ENCODE measurements at places on chromosomes 12 and 14.

DNA sequence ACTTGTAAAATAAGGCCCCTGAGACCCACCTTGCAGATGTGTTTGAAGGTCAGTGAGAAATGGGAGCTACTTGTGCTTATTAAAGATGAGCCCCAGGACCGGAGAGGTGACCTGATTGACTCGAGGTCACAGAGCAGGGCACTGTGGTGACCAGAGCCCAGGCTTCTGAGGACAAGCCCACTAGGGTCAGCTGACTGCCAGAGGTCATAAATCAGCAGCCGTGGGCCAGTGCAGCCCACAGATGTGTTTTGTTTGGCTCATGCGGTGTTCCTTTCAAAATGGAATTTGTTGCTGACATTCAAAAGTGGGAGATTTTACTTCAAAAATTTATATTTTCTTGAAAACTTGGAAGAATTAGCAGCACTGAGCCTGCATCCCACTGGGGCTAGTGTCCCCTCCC is 24.5 kb downstream of the JDP2 start:
- DNase-seq: no peak

- DNase-seq: no peak
These were observed 327.2 kb downstream of the RAD51B start for GRCh38 chr14:68146818-68147217.

GRCh38 chr12:48824112-48824511 is 5.8 kb downstream of the CACNB3 start:
- no peak for DNase-seq

DNA sequence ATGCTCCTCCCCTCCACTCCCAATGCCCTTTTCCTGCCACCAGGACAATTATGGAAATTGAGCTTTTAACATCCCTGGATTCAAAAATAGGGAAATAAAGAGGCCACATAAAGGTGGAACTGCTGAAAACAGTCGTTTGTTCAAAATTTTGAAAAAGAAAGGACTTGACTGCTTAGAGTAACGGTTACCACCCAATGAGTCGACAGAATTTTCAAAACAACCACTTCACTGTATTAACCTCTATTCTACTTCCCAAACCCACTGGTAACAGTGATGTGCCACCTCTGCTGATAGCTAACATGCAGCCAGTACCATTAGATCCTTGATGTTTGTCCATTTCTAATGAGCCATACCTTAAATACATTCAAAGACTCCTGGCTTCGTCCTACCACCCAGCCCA is 4.9 kb downstream of the ST8SIA1 start:
- no peak for DNase-seq

DNA sequence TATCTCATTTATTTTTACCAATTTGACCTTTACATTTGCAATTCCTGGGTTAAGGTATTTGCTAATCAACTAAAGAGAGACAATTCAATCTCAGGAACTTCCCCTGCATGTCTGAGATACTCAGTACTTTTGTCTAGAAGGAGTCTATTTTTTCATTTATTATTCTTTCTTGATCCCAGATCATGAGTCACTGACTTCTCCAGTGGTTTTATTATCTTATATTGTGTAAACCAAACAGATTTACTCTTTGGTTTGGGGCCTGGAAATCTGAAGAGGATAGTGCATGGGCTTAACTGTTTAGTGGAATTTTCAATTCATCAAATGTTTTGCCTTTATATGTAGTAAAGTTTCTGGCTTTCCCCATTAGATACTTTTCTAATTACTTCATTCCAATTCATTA is 185.4 kb downstream of the ALG10B start:
- no peak for DNase-seq

- DNase-seq: no peak
These were observed 67.8 kb downstream of the TMCC3 start for GRCh38 chr12:94582591-94582990.

GRCh38 chr14:61838661-61839245 is 76.5 kb downstream of the SNAPC1 start:
- no peak for DNase-seq

DNA sequence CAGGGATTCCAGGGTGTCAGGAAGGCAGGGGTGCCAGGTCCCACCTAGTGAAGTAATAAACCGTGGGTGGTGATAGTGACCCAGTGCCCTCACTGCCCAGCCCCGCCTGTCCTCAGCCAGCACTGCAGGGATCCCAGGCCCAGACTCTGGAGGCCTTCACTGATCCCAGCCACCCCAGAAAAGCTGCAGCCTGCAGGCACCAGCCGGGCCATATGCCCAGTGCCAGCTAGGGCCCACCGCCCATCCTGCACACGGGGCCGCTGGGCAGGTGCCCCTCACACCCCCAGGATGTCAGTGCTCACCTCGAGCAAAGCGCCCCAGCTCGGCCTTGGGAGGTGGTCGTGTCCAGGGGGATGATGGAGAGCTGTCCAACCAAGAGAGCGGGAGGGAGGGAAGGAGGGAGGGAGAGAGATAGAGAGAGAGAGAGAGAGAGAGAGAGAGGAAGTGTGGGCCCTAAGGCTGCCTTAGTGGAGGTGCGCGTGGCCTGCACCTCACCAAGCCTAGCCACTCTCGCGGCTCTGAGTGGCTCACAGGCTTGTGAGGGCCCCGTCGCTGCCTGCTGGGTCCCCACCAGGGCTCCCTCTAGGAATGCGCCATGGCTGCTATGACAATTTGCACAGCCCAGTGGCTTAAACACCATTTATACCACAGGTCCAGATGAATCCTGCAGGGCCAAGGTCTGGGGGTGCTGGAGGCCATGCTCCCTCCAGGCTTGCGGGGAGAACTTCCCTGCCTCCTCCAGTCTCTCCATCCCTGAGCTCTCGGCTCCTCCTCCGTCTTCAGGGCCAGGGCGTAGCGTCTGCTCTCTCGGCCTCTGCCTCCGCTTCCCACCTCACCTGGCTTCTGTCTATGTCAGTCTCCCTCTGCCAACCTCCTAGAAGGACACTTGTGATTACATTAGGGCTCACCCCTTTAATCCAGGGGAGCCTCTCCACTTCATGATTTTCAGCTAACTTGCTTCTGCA is 401.0 kb downstream of the TMEM121 start:
- DNase-seq: no peak

- no peak for DNase-seq
These were observed 97.9 kb downstream of the ARMH4 start for GRCh38 chr14:58054100-58054499.

- DNase-seq: no peak
These were observed 522.5 kb downstream of the RMST start for GRCh38 chr12:97984974-97985580.

DNA sequence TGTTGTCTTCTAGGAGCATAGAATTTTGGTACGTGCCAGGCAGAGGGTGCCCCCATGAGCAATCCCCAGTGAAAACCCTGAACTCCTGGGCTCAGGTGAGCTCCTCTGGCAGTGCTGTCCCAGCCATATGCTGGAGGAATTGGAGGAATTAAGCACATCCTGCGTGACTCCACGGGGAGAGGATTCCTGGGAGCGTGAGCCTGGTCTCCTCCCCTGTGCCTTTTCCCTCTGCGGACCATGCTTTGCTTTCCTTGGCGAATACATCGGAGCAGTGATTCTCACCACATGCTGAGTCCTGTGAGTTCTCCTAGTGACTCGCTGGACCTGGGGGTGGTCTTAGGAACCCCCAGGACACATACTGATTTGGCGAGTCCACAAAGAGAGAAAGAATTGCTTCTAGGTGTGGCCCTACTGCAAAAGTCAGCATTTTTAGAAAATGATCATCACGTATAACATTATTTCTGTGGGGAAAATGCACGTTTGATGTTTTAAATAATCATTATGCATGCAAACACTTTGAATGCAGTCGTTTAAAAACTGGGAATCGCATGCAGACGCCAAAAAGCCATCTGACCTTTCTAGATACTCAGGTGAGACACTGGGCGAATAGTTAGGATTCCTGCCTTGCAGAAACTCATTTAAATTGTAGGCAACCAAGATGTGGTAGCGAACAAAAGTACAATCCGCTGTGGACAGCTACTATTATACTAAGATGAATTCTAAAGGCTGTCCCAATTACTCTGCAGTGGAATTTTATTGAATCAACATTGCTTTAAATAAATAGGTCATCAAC is 370.9 kb downstream of the TMEM132D start:
- DNase-seq: no peak

DNA sequence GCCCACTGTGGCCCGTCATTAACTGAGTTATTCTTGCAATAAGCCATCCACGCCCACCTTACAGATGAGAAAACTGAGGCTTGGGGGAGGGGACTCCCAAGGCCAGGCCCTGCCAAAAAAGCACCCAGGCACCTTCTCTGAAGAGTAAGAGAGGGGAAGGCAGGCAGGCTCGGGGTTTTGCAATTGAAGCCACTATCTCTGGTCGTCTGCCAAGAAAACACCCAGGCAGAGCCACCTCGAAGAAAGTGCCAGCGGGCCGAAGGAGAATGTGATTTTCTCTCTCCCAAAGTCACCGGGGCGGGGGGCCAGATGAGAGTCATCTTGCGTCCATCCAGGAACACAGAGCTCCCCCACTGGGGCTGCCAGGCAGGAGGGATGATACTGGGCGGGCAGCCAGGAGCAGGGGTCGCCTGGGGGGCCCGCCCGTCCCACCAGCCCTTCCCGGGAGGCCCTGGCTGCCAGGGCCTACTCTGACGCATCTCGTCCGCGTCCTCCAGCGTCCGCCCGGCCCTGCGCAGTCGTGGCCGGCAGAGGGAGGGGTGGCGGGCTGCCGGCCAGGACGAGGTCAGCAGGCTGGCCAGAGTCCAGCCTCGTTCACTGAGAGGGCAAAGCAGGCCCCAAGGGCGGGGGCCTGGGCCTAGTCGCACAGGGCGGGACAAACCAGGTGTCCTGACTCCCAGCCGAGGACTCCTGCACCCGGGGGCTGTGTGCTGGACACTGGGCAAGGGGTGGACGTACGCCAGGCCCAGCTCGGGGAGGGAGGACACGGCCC is 74.3 kb downstream of the RFLNA start:
- DNase-seq: no peak

- DNase-seq: no peak
These were observed 31.9 kb downstream of the KCTD10 start for GRCh38 chr12:109445191-109445609.

DNA sequence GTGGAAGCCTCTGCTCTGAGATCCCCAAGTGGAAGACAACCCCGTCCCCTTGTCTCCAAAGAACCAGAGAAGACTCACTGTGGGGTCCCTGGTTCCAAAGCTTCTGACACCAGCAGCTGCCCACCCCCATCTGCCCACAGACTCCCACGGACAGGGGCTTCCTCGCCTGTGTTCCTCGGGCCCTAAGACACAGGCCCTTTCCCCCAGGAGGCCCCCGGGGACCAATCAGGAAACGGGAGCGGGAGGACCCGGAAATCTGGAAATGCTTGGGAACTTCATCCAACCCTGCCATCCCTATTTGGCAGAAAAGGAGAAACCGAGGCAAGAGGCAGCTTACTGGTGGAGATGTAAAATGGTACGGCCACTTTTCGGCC is 113.1 kb downstream of the NCOR2 start:
- DNase-seq: no peak

DNA sequence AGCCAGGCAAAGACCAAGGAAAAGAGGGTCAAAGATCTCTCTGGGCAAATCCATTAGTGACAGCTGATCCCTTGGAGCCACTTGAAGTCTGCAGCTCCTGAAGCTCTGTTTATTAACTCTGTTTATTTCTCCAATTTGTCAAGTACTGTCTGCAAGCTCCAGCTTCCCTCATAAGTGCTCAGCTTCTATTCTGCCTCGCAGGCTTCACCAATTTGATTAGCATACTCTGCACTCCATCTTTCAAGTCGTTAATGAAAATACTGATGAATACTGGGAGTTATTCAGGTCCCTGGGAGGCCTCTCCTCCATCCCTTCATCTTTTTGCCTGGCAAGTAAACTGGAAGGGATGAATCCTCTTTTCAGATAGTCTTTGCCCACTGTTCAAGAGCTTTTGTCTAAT is 54.3 kb downstream of the TTC9 start:
- no peak for DNase-seq

- no peak for DNase-seq
These were observed 70.3 kb upstream of the STXBP6 start for GRCh38 chr14:25120261-25120660.

GRCh38 chr14:104146651-104147345 is 8.4 kb downstream of the KIF26A start:
- no peak for DNase-seq

GRCh38 chr12:85865890-85866289 is 8.2 kb upstream of the NTS start:
- no peak for DNase-seq

DNA sequence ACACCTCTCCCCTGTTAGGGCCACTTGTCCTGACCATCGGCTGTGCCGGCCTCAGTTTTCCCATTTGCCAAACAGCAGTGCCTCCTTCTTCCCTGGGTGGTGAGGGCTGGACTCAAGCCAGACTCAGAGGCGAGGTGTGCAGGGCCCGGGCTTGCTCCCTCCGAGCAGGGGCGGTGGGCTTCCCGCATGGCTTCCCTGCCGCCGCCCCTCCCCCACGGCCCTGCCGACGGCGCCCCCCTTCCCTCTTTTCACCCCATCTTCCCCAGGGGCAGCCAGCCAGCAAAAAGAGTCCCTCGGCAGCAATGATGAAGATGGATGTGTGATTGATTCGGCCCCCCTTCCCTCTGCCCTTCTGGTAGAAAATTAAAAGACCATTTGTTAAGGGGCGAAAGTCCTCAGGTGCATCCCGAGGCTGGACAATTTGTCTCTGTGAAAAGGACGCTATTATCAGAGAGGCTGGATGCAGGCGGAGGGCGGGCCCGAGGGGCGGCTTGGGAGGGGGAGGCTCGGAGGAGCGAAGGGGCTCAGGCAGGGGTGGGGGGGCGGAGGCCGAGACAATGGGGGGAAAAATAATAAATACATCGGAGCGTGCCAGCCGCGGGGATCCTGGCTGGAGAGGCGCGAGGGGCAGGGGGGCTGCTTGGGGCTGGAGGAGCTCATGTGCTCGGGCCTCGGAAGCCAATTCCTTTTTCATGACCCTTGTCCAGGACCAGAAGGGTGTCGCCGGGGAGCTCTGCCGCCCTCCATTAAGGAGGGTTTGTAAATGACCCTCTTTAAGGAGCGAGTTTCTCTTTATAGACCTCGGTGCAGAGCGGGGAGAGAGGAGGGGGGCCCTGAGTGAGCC is 48.0 kb upstream of the LHX5 start:
- DNase-seq: no peak

DNA sequence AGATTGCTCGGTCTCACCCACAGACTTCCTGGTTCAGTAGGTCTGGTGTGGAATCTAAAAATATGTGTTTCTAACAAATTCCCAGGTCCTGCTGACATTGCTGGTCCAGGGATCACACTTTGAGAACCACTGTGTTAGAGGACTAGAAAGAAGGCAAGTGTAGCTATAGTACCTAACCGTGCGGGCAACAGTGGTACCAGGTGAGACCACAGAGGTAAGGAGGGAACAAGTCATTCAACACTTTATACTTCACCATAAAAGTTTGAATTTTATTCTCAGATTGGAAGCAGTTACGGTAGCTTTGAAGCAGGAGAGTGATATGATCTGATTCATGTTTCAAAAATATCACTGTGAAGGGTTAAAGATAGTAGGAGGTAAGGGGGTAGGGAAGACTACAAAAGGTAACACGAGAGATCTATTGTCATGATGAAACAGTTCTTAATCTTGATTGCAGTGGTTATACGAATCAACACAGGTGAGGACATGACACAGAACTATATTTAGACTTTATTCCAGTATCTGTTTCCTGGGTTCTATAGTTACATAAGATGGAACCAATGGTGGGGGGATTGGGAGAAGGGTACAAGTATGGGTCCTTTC is 73.5 kb downstream of the CDK17 start:
- DNase-seq: no peak

All from GM12864 (cell line).